ENCODE measurements at places on chromosomes 3 and 15. TPM values are rescaled to one million over a fixed set of nuclear protein-coding genes. Genes with fewer than 3 reads are reported as not detected.

SPTBN5 gene
- polyA plus RNA-seq, result 11.4 TPM

SLC6A1 gene
- polyA plus RNA-seq, result 1.7 TPM

BDH1 gene
- 20.8 TPM for polyA plus RNA-seq

TRH gene
- not detected for polyA plus RNA-seq

ROBO1 gene
- polyA plus RNA-seq, result 0.87 TPM

ZNF80 gene
- polyA plus RNA-seq, result not detected

RASA2 gene
- 4.4 TPM for polyA plus RNA-seq

GOLGA8R gene
- polyA plus RNA-seq, result 3.2 TPM

ENTPD3 gene
- polyA plus RNA-seq, result 27.8 TPM

CPLX3 gene
- polyA plus RNA-seq, result 0.09 TPM

ACKR4 gene
- polyA plus RNA-seq, result 0.70 TPM

PRSS50 gene
- polyA plus RNA-seq, result 0.87 TPM

SLC28A2 gene
- not detected for polyA plus RNA-seq

SERPINI1 gene
- 23.2 TPM for polyA plus RNA-seq

TWF2 gene
- polyA plus RNA-seq, result 12.9 TPM

TEX55 gene
- polyA plus RNA-seq, result not detected

P4HTM gene
- polyA plus RNA-seq, result 56.6 TPM

Measured in pancreas (tissue), 10 donors.